ENCODE measurements at places on chromosomes 3 and 15.

- DNase-seq = peak; percentile 93
These were observed 203.4 kb downstream of the TBC1D2B start for GRCh38 chr15:77874063-77874462.

DNA sequence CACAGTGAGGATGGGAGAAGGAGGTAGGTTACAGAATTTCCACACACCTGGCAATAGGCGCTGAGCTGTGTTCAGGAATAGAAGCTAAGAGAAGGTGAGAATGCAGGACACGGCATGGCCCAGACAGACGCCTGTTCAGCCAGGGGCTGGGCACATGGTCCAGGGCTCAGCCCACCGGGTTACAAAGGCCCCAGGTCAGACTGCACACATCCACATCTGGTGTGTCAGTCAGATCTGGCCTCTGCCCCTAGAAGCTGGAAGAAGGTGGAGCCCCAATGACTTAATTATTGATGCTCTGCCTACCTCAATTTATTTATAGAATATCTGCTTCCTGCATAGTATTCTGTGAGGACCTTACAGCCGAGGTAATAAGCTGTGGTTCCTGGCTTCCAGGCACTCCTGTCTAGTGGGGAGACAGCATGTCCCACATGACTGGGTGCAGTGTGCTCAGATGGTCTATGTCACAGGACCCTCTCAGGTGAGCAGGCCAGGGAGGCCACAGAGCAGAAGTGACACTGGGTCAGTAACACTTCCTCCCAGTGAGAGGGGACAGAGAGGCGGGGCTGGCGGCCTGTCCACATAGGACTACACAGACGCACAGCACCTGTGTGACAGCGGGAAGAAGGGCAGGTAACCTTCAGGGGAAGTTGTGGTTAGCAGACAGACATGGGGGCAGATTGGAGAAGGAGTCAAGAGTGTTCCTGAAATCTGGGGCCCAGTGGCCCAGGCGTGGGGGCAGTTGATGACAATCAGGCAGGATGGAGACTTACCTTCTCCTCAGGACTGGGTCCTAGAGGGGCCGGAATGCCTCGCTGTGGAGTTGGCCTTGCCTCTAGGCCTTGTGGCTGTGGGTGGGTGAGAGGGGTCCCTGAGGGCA, 38.6 kb upstream of the PLXNA1 start:
- DNase-seq = no peak

DNA sequence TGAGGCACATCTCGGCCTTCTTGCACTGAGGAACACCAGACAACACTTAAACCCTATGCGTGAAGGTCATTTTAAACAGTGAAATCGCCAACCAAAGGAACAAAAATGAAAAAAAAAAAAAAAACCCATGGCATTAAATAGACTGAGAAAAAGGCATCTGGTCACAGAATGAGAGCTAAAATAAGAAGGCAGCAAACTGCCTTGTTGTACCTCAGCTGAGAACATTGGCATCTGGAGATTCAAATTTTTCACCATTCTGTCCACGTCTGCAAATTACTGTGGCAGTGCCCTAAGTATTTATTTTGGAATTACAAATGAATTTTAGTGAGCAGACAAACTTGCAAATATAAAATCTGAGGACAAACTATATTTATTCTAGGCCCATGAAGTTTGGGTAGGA, 82.6 kb upstream of the POU1F1 start:
- DNase-seq = no peak

DNA sequence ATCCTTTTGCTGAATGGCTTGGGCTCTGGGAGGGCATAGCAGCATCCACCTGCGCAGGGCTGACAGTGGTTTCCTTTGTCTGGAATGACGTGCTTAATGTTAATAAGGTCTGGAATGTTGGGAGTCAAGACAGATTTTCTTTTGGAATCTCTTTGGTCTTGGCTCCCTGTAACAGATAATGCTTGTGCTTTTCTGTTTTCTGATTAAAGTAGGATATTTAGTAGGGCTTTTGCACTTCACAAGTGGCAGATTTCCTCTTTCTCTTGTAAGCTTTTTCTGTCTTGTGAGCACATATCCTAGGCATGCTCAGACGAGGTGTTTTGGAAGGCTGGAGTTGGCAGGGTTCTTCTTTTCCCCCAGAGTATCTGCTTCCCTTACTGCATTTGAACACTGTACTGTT, 189.6 kb downstream of the GHSR start:
- DNase-seq = no peak

DNA sequence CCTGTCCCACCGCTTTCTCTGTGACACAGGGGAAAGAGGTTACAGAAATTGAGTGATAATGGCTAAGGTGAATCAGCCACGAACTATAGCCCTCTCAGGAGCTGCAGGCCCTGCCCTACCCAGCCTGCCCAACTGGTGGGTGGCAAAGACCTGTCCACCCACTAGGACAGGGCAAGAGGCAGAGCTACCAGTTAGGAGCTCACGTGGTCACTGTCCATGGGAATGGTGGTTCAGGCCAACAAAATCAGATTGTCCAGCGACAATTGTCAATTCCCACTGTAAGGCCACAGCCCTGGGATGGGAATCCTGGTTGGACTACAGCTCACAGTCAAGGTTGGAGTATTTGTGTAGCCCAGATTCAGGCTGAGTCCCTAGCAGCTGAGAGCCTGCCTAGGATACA, 75.0 kb downstream of the PPCDC start:
- no peak for DNase-seq

DNA sequence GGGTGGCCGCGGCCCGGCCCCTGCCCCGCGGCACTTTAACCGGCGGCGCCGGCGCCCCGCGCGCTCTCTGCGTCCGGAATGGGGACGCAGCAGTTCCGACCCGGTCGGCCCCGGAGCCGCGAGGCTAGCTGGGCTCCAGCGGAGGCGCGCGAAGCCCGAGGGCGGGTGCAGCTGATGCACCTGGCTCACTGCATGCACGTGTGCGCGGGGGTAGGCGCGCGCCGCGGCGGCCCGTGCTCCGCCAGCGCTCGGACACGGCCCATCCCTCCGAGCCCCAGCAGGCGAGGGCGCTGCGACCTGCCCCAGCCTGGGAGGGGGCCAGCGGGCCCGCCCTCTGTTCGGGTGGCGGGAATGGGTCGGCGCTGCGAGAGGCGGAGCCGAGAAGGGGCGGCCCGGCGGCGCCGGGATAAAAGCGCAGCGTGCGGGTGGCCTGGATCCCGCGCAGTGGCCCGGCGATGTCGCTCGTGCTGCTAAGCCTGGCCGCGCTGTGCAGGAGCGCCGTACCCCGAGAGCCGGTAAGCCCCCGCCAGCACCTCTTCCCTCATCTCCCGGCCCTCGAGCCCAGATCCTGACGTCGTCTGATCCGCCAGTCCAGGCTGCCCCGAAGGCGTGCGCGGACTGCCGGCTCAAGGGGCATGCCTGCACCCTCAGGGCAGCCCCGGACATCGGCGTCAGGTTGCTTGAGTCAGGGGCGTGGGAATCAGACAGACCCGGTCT, at the start of the genes CHDH and IL17RB:
TSS of gene CHDH (minus strand) at position 286 of the 717 bp plus-strand sequence. CDS start 22,411 bp downstream, outside the sequence.
TSS of gene IL17RB (plus strand) at position 435 of the 717 bp plus-strand sequence. CDS start at position 456, 21 bp downstream.
- peak; percentile 19 for DNase-seq

GRCh38 chr15:52678468-52679231, 538 bp downstream of the ATOSA start:
- peak; percentile 36 for DNase-seq

DNA sequence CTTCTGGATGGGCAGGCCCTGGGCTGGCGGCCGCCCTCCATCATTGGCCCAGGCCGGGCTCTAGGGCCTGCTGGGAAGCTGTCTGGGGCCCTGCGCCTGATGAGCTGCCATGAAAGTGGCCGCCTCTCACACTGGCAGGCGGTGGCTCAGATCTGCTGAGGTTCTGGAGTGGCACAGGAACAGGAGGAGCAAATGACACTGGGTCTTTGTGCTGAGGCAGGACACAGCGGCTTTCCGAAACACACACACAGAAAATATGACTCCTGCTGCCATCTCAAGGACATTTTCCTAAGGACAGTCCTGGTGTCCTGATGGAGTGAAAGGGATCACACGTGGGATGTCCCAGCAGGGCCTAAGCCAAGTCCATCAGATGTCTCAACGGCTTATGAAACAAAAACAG, 103.5 kb downstream of the NUP210 start:
- no peak for DNase-seq

GRCh38 chr15:83977992-83978391, 257.6 kb upstream of the GOLGA6L4 start:
- no peak for DNase-seq

DNA sequence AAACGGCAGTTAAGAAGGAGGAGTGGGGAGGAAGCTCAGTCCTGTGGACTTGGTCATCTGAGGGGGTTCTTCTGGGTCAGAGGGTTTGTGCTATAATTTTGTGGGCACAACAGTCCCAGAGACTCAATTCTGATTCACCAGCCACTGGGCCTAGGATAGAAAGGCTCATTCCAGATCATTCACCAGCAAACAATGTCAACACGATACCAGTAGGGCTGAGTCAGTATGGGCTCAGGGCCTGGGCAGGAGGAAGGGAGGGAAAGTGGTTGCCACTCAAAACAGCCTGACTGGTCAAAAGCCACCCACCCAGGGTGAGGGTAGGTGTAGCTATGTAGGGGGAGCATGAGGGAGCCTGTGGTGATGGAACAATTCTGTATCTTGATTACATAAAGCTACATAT, 86.9 kb upstream of the MEX3B start:
- no peak for DNase-seq

DNA sequence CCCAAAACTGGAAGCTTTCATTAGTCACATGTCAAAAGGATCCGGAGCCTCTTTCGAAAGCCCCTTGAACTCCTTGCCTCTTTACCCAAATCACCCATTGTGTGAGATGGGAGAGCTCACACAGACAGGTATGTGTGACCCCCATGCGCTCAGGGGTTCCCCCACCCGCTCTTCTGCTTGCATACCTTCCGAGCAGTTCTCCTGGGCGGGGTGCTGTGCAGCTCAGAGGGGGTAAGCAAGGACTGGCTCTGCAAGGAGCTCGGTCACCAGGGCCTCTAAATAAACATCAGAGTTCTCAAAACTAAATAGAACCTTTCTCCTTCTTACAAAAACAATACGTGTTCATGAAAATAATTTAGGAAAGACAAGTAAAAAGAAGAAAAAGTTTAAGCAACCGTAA, 55.7 kb downstream of the PXYLP1 start:
- no peak for DNase-seq

GRCh38 chr3:46674031-46674845, 19.2 kb downstream of the ALS2CL start:
- no peak for DNase-seq

GRCh38 chr15:78070049-78070700, 7.3 kb downstream of the TBC1D2B start:
- DNase-seq = no peak

- DNase-seq = no peak
These were observed 16.2 kb downstream of the ZNF609 start for GRCh38 chr15:64476550-64476949.

DNA sequence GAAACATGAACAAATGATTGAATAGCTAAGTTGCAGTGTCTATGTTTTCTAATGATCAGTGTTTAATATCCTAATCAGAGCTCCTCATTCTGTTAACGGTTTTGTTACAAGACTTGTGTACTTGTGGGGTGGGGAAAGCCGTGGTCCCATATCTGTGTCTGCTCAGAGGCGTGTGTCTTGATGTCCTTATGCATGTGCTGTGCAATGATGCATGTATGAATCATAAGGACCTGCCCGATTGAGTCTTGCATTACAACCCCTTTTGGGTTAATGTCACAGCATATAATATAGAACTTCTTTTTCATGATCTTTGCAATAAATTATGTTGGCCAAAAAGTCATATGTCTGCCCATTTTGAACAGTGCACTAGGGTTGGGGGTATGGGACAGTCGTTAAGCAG, 233.4 kb downstream of the ITPR1 start:
- no peak for DNase-seq

DNA sequence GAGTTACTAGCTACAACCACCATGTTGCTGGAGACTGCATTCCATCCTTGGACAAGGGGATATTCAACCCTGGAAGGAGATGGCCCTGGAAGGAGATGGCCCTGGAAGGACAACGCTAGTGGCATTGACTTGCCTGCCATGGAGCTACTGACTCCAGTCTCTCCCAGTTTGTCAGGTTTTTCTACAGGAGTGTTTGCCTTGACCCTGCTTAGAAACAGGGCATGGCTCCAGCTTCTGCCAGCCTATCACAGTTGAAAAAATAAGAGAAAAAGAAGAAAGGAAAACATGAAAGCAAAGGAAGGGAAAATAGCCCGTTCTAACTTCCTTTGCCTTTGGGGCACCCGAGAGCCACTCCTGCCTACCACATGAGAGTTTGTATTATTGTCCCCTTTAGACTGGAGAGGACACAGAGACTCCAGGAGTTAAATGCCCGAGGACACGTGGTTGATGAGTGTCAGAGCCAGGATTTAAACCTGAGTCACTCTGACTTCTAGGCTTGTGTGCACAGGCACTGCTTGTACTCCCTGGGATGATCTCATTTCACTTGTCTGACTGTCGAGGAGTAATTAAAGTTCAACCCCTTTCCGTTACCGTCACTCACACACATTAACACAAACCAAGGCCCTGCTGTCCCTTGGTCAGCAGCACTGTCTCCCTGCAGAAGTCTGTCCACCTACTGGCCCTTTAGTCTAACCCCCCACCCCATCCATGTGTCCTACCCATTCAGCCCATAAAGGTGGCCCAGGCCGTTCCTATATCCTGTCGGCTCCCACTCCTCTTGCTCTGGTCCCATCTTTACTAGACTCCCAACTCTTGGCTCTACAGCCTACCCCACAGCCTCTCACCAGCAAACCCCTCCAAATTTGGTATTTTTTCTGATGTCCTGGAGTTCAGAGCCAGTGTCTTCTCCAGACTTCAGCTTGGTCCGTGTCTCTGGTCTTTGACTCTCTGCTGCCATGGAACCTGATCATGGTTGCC, 46.1 kb downstream of the C2CD4A start:
- no peak for DNase-seq
